Ovary (tissue), 10 donors: ENCODE measurements at places on chromosomes 3 and 15.

DNA sequence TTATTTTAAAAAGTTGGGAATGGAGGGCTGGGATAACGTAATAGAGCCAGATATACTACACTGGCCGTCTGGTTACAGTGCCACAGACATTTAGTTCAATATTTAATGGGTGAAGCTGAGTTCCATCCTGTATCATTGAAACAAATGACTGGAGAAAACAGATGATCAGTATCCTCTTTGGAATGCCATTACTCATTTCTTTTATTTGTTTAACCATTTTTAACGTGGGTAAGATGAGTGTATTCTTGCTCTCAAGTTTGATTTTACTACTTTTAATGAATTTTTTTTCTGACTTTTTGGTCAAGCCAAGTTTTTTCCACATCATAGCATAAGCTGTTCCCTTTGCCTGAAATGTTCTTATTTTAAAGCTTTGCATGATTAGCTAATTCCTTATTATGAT, 53.9 kb upstream of the GRM7 start:
- DNase-seq: no peak
- H3K4me3 ChIP-seq: no peak overlapping the region
- no peaks in the 10 kb centered on the region for H3K27me3 ChIP-seq

GRCh38 chr15:88658972-88659931, 20.4 kb downstream of the ISG20 start:
- no peaks in the 10 kb centered on the region for H3K27me3 ChIP-seq
- no peak for DNase-seq
- no peak overlapping the region for H3K4me3 ChIP-seq
- H3K27ac ChIP-seq: no peak overlapping the region
- no peaks in the 10 kb centered on the region for H3K4me1 ChIP-seq

DNA sequence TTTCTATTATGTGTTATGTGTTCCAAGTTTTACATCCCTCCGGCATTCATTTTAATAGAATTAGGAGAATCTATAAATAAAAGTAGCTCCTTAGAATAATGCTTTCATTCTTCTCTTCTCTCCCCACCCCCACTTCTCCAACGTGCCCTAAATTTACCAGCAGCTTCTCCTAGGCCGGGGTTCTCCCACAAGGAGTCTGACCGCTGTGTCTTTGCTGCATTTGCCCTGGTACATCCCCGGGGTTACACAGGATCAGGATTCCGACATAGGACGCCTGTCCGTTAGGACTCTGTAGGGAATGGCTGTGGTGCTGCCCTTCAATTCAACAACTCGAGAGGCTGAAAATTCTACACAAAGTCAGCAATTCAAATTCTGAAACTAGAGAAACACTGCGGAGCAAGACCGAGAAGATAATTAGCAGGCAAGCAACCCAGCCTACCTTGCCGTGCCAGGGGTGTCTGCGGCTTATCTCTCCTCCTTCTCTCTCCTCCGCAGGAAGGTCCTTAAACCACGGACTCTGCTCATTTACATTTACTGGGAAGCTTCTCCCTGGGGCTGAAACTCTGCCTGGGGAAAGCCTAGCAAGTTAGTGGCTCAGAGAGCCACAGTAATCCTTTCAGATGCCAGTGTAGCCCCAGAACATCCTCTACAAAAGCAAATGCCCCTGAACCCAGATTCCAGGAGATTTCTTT, 18.8 kb downstream of the PCSK6 start:
- no peaks in the 10 kb centered on the region for H3K36me3 ChIP-seq
- no peak for DNase-seq
- no peaks in the 10 kb centered on the region for H3K27me3 ChIP-seq

GRCh38 chr3:13599887-13600450, 51.0 kb downstream of the FBLN2 start:
- no peaks in the 10 kb centered on the region for H3K27me3 ChIP-seq
- no peak overlapping the region for H3K4me3 ChIP-seq
- H3K36me3 ChIP-seq: no peaks in the 10 kb centered on the region
- no peaks in the 10 kb centered on the region for H3K4me1 ChIP-seq
- H3K27ac ChIP-seq: no peak overlapping the region

GRCh38 chr15:78044407-78045155, 32.9 kb downstream of the TBC1D2B start:
- H3K27me3 ChIP-seq: no peaks in the 10 kb centered on the region
- H3K27ac ChIP-seq: no peak overlapping the region
- H3K4me3 ChIP-seq: no peak overlapping the region
- H3K4me1 ChIP-seq: peaks cover 8% of the 10 kb centered on the region
